Stimulated activated CD8-positive, alpha-beta memory T cell treated with anti-CD3 and anti-CD28 coated beads, Interleukin-12 subunit alpha, Interleukin-12 subunit beta, amount 100 ng/mL, for 4 hours (primary cell): ENCODE measurements at places on chromosomes 6 and 20.

DNA sequence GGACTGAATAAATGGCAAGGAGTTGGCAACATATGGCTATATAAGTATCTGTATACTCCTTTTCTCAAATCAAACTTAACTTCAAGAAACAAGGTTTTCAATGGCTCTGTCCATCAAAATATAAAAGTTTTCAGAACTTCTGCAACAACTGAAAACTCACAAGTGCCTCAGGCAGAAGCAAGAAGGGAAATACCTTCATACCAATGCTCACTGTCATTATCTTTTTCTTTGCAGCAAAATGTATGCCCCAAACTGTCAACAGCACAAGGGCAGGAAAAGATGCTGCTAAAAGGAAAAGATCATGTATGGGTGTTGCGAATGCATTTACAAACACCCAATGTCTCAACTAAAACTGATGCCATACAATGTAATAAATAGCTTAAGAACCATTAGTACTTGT, 45.9 kb downstream of the PTPRK start:
- no peak for DNase-seq

- DNase-seq, result no peak
These were observed 192.2 kb upstream of the DTNBP1 start for GRCh38 chr6:15854826-15855710.

- no peak for DNase-seq
These were observed 130.9 kb downstream of the QKI start for GRCh38 chr6:163545370-163545769.

DNA sequence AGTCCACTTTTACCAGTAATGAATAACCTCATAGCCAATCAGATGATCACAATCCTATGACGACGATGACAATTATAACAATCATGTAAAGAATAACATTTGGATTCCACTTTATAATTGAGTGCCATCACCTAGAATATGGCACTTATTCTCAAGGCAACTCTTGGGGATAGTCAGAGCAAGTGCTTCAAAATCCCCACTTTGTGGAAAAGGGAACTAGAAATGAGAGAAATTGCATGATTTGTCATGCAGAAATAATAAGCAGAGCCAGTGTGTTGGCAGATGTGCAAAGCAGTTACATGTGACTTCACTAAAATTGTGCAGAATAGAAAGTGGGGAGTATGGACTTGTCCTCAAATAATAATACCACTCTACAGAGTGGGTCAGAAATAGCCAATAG, 41.3 kb downstream of the FRK start:
- no peak for DNase-seq

DNA sequence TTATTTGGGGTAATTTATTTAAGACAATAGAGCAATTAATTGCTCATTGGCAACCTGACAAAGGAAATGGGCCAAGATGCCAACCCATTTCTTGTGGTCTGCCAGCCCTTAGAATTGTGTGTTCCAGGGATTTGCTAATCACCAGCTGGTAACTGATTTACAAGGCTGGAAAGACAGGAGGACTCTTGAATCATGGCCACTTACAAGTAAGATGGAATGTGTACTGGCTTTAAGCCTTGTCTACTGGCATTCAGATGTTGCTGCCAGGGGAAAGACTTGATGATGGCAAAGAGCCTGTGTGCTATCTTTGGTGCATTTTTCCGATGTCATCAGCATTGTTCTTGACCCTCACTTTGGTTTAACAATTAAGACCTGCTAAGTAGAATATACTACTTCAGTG, 91.0 kb downstream of the BCKDHB start:
- no peak for DNase-seq

DNA sequence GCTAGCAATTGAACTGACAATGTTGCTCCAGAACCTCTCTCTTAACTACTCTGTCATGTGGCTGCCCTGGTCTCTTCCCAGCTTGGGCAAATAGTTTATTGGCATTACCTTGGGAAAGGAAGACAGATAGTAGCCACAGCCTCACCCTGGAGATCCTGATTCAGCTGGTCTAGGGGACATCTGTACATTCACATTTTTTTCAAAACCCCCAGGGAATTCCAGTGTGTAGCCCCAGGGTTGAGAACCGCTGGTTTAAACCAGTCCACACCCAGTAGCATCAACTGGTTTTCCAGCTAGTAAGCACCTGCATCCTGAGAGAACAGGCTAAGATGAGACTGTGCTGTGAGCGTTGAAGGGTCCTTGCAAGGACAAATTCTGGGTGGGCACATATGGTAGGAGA, 9.6 kb downstream of the SCUBE3 start:
- DNase-seq, result no peak

- DNase-seq, result no peak
These were observed 4.2 kb upstream of the VARS1 start for GRCh38 chr6:31799781-31800180.

DNA sequence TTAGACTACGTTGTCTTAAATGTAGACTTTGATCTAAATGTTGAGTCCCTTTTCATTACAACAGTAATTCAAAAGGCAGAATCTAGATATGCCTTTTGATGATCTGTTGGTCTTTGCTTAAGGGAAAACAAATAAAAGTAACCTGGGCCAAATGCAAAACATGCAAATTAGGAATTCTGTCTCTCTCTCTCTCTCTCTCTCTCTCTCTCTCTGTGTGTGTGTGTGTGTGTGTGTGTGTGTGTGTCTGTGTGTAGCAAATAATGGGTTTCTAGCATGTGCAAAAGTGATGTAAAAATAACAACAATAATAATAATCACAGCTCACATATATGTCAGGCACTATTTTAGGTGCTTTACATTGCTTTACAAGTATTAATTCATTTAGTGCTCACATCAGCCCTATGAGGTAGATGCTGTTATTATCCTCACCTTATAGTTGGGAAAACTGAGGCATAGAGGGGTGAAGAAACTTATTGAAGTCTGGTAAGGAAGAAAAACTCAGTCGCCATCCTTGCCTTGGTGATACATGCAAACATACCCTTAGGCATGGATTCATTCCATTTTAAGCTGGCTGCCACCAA, 160.3 kb upstream of the ZNF217 start:
- no peak for DNase-seq

DNA sequence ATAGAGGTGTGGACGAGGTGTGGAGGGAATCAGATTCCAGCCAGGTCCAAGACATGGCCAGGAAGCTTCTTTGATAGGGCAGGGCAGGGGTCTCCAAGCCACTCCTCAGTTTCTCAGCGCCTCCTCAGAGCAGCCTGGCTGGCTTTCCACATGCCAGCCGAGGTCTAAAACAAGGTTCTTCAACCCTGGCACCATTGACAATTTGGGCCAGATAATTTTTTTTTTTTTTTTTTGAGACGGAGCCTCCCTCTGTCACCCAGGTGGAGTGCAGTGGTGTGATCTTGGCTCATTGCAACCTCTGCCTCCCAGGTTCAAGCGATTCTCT, 21.3 kb upstream of the CHMP4B start:
- no peak for DNase-seq

GRCh38 chr6:135181333-135182070, 394 bp downstream of the MYB start:
- DNase-seq, result no peak

GRCh38 chr6:3135668-3136291, 17.3 kb downstream of the BPHL start:
- DNase-seq, result no peak

GRCh38 chr6:31366693-31367470, 9.9 kb upstream of the HLA-B start:
- peak; percentile 70 for DNase-seq

DNA sequence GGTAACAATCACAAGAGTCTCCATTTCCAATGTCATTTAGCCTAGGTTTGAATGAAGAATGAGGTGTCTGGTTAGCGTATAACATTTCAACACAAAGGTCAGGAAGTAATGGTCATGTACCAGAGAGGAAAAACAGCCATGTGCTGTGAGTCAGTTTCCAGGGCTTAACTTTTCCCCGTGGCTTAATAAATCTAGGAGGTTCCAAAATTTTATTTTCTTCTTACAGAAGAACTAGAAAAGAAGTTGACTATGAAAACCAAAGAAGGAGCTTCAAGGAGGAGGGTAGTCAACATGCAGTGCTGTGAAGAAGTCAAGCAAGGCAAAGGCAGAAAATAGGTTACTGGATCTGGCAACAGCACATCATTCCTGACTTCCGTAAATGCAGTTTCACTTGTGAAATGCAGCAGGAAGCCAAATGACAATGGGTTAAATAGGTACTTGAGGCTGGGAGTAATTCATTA, 8.4 kb upstream of the GABRR2 start:
- DNase-seq, result no peak

DNA sequence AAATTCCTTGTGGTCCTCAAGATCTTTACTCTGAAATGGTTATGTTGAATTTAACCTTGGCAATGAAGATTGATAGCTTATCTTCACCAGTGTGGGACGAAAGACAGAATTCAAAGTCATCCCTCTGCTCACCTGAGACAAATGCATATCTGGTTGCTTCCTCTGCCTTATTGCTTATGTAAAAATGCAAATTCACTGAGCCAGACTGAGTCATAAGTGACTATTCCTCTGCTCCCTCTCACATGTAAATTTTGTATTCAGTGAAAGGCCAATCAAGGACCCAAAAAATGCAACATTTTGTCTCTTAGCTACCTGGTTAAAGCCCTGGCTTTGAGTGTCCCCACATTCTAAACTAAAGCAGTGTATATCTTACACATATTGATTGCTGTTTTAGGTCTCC, 593.1 kb upstream of the GJE1 start:
- no peak for DNase-seq

DNA sequence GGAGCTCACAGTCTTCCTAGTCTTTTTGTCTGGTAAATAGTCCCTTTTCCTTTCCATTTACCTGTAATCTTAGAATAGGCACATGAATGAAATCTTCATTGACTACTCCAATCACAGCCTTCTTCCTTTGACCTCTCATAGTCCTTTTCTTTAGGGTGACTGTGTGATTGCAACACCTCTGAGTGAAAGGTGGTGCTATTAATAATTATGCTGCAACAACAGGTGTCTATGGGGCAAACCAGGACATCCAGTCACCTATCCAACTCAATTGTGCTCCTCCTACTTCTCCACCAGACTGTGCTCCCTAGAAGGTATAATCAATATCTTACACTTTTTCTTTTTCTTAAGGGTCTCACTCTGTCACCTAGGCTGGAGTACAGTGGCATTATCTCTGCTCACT, 29.4 kb downstream of the RIPOR2 start:
- DNase-seq, result no peak

DNA sequence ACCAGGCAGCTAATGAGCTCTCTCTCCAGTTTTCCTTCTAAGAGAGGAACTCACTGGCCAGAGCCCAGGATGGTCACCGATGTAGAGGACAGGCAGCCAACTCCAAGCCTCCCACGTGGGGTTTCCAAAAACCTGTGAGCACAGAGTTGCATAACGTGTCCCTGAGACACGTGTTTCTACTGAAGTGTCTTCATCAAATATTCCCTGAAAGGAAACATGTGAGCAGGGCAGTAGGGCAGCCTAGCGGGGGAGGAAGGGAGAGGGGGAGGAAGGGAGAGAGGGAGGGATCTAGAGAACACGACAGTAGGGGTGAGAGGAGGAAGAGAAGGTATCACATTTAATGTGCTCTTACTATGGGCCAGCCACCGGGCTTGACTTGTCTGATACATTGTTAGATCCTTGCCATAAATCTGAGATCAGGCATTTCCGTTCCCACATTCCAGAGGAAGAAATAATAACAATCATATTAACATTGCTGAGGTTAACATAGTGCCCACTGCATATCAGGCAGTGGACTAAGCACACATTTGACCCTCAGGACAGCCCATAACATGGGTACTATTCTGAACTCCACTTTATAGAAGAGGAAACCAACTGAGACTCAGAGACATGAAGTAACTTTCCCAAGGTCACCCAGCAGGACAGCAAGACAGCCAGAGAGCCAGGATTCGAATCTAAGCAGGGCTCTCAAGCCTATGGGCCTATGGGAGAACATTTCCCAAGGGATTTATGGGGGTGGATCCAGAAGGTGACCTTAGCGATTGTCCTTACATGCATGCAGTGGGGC, 4.5 kb upstream of the SYS1 start:
- no peak for DNase-seq

DNA sequence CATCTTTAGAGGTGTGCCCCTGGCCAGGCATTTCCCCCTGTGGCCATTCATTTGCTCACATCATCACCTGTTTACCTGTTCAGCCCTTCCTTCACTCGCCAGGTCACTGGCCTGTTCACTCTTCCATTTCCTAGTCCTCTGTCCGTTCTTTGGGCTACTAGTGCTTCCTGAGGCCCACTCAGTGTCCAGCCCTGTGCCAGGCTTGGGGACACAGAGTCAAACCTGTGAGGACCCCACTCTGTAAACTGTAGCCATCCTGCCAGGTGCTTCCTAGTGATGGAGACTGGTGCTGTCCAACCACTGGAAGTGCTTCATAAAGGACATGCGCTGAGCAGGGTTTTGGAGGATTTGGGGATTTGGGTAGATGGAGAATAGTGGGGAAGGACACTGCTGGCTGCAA, 3.5 kb downstream of the DLGAP4 start:
- DNase-seq, result no peak

- DNase-seq, result no peak
These were observed 91.2 kb upstream of the SULF2 start for GRCh38 chr20:47876311-47877088.

DNA sequence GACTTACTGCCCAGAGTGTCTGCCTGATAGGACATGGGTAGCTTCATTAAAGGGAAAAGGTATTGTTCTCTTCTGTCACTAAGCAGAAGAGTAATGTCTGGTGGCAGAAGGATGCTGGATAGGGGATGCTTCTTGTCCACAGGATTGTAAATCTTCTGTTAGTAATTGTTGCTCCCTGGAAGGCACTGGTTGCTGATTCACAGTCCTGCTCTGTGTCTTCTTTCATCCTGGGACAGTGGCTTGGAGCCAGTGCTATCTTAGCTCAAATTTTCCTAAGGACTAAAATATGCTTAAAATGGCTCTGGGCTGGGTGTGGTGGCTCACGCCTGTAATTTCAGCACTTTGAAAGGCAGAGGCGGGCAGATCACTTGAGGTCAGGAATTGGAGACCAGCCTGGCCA, 48.0 kb downstream of the SYTL3 start:
- DNase-seq, result no peak

GRCh38 chr6:150813319-150813992, 52.0 kb upstream of the MTHFD1L start:
- peak; percentile 12 for DNase-seq

- DNase-seq, result no peak
These were observed 1395.9 kb downstream of the EPHA7 start for GRCh38 chr6:92023410-92023966.

GRCh38 chr20:31570021-31570463, 35.0 kb upstream of the ID1 start:
- no peak for DNase-seq

GRCh38 chr6:83812595-83812994, 40.6 kb upstream of the RIPPLY2 start:
- no peak for DNase-seq

DNA sequence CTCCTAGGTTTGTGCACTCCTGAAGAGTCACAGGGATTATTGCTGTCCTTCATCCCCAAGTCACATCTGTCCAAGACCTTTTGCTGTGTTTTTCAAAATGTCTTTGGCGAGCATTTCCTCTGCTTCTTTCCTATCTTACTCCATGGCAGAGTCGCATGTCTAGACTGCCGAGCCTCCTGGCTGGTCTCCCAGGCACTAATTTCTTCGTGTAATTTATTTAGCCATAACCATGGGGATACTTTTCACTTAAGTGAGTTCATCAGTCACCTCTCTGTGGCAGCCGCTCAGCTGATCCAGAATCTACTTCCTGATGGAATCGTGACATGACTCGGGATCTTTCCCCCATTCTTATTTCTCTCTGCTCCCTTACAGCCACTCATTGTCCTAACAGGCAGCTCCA, 25.8 kb downstream of the ADGRF5 start:
- DNase-seq, result no peak
